ENCODE measurements at places on chromosomes 6 and 20.

GRCh38 chr6:13841936-13842335 is 27.6 kb upstream of the MCUR1 start:
- DNase-seq = no peak

DNA sequence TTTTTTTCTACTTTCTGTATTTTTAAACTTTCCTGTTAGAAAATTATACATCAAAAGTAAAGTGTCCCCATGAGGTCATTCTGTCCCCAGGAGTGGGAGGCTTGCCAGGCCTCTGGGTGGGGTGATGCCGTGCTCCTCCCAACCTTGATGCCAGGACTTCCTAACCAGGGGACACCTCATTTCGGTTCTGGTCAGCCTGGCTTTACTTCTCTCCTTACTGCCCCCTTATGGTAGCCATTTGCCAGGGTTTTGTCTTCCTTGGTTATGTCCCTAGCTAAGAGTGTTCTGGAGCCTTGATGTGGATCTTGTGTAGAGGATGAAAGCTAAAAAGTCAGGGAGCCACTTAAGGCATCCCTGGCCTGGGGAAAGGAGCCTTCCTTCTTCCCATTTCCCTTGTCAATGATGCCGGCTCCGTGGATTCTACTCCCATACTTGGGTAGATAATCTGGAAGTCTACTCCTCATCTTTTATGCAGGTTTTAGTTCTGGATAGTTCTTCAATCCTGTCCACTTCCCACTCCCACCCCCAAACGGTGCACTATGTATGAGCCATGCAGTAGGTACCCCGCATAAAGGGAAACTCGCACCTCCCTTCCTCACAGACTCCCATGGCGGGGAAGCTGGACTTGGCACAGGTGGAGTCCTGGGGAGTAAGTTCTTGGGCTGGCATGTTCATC is 164.1 kb upstream of the SALL4 start:
- DNase-seq = no peak

- no peak for DNase-seq
Measured at GRCh38 chr20:51036827-51037531, 14.1 kb upstream of the KCNG1 start.

- DNase-seq = no peak
Measured at GRCh38 chr6:46918806-46919205, 2.9 kb downstream of the ADGRF5 start.

DNA sequence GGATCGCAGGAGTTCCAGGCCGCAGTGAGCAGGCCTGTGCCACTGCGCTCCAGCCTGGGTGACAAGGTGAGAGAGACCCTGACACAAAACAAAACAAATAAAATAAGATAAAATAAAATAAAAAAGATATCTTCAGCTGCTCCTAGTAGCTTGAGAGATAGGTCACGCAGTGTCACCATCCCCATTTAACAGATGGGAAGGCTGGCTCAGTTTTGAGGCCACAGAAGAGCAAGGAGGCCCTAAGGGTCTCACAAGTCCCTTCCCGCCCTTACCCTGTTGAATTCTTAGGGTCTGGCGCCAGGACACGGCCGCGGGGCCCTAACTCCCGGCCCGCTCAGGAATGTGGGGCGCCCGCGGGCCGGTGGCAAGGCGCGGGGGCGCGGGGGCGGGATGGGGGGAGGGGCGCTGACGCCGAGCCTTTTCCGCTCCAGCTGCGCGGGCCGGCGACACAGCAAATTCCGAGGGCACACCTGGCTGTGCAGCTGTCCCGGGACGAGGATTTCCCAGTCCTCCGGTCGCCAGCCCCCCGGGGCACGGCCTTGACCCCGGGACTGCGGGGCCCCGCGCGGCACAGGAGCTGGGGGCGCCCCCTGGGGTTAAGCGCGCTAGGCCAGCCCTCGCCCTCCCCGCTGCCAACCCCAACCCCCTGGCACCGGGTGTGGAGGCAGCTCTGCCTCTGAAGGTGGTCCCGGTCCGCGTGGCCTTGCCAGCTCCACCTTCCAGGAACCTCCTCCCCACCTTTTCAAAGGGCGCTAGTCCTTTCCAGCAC is 10.3 kb upstream of the R3HDML start:
- no peak for DNase-seq

DNA sequence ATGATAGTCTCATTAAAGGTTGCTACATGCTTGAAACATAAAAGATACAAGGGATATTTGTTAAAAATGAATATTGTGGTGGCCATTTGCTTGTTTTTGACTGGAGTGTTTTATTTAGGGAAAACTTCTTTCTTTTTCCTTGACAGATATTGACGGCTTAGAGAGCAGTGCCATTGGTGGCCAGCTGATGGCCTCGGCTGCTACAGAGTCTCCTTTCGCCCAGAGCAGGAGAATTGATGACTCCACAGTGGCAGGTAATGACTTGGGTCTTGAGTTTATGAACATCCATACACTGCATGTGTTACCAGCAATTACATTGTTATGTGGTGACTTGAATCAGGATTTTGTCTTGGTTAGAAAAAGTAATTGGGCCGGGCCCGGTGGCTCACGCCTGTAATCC is 67.5 kb upstream of the PBOV1 start:
- no peak for DNase-seq

DNA sequence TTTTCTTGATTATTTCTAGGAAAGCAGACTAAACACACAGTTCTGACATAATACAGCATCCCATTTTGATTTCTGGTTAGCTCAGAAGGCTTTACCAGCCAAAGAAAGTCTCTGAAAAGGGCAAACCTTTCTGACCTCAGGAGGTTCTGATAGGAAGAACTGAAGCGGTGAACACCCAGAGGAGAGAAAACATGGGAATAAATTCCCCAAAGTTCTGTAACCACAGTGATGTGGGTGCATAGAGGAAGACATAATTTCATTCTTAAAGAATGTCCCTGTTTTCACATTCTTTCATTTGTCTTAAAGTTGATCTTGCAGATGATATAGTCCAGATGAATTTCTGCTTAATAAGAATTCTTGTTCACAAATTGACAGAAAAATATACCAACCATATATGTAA is 60.3 kb downstream of the RSPO3 start:
- DNase-seq = no peak

DNA sequence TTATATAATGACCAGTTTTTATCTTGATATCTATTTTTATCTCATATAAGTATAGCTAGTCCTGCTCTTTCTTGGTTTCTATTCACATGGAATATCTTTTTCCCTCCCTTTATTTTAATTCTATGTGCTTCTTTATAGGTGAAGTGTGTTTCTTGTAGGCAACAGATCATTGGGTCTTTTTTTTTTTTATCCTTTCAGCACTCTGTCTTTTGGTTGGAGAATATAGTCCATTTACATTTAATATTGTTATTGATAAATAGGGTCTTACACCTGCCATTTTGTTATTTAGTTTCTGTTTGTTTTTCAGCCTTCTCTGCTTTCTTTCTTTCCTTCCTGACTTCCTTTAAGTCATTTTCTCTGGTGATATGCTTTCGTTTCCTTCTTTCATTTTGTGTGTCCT is 22.2 kb upstream of the LAMA2 start:
- no peak for DNase-seq

GRCh38 chr6:110390404-110390803 is 25.0 kb downstream of the DDO start:
- no peak for DNase-seq

DNA sequence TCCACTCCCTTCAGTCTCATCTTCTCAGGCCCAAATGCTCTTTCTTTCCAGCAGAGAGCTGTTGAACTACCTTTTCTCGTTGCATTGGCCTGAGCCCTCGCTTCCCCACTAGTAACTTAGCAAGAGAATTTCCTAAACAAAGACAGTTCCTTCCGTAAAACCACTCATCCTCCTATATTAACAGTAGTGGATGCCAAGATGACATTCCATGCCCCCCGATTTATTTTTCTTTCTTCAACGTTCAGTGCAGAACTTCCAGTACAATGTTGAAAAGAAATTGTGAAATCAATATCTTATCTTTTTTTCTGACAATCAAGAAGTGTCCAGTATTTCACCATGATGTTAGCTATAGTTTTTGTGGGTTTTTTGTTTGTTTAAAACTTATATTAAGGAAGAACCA is 45.8 kb downstream of the SOX4 start:
- no peak for DNase-seq

- no peak for DNase-seq
Measured at GRCh38 chr6:150880336-150880735, 14.8 kb downstream of the MTHFD1L start.

DNA sequence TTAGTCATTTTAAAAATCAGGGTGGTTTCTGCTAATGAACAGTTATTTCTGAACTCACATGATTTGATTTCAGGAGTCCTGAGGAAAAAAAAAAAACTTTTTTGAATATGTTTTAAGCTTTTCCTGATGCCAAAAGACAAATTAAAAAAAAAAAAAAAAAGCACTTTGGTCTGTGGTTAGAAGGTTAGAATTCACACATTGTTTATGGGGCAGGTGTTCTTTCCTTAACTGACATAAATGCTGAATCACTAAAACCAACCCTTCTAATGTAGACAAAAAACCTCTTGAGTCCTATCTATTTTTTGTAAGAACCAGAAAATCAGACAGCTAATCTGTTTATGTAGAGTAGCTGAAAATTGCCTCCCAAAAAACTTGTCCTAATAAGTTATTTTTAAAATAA is 20.4 kb downstream of the THEMIS start:
- no peak for DNase-seq

DNA sequence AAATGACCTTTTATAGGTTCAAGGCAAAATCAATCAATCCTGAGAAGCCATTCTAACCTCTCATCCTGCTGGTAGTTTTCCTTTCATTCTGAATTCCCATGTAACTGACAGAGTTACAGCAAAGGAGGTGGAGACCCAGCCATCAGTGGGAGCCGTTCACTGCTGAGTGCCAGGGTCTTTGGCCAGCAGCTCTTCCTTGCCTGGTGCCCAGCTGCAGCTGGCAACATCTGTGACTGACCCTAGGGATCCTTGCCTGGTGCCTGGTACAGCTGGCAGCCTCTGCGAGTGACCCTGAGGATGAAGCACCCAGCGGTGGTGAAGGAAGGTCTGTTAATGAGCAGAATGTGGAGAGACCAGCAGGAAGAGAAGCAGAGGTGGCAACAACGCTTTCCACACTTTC is 314.6 kb downstream of the THBS2 start:
- no peak for DNase-seq

GRCh38 chr20:3764659-3765058 is 2.9 kb downstream of the ADISSP start:
- DNase-seq = no peak

GRCh38 chr6:143689852-143690251 is 12.1 kb downstream of the PHACTR2 start:
- no peak for DNase-seq

- DNase-seq = no peak
Measured at GRCh38 chr6:11830520-11830919, 51.9 kb upstream of the ADTRP start.

- DNase-seq = no peak
Measured at GRCh38 chr6:13435477-13436246, 51.7 kb downstream of the GFOD1 start.

DNA sequence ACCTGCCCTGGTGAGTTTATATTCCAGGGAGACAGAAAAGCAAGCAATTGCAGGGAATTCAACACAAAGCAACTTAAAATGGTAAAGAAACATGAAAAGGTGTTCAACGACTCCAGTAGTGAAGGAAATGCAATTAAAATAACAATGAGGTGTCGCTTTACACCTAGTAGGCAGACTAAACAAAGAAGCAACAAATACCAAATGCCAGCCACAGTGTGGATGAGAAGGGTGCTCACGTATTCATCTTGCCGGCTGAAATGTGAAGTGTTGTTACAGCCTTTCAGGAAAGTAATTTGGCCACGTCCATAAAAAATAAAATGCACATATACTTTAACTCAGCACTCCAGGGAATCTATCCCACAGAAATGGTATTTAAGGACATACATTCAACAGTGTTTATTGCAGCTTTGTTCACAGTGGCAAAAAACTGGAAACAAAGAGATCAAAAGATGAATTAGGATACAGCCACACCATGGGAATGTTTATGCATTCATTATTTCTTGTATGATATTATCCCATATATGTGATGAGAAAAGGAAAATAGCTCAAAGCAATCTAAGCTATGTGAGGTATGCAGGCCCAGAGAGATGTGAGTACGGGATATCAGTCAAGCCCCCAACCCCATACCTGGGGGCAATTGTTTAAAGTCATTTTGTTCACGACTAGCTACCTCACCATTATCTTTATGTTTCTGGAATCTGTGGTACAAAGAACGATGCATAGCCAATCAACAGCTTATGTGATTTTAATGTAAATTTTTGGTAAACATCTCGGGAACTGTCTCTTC is 266.0 kb upstream of the SOX4 start:
- no peak for DNase-seq

DNA sequence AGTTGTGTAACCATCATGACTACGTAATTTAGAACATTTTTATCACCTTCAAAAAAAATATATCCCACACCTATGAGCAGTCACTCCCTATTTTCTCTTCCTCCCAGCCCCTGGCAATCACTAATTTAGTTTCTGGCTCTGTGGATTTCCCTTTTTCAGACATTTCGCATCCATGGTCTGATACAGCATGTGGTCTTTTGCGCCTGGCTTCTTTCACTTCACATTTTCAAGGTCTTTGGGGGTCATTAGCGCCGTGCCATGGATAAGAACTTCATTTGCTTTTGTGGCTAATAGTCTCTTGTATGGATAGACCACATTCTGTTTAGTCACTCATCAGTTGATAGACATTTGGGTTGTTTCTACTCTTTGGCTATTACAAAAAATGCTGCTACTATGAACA is 44.9 kb upstream of the DUSP22 start:
- no peak for DNase-seq

DNA sequence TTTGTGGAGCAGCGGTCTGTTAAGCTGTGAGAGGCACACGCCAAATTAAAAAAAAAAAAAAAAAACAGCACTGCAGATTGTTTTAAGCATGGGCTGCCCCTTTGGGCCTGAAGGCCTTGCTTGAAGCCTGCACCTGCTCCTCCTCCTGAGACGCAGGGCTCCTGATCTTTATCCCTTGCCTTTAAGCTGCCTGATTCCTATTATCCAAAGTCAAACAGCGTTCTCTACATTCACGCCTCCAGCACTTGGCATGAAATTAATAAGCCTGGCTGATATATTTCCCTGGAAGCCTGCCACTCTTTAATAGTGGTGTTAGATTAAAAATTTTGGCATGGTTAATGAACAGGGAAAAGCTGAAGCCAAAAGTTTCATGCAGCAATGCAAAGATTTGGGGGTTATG is 163.9 kb downstream of the FAXC start:
- no peak for DNase-seq

GRCh38 chr6:15382089-15382488 is 136.2 kb downstream of the JARID2 start:
- no peak for DNase-seq

GRCh38 chr6:2659381-2659780 is 91.3 kb downstream of the MYLK4 start:
- DNase-seq = no peak

GRCh38 chr20:64255361-64256281 is at the start of gene PCMTD2:
TSS of gene PCMTD2 (plus strand) at chr20:64255748. CDS start at chr20:64259966, 4,218 bp downstream.
- peak; percentile 88 for DNase-seq

DNA sequence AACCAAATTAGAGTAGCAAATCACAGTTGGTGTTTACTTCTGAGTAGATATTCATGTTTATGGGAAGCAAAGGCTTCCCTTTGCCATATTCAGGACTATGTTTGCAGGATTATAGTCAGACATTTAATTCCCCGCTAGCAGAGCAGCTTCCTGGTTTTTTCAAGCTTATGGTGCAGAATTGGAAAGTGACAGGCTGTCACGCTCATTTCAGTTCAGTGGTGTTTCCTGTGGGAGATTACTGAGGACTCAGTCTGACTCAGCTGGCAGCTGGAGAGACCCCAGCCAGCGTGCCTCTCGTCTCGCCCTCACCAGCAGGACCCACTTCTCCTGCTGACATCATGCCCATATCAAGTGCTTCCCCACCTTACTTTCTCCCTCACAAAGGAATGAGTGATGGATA is 85.1 kb downstream of the LYRM2 start:
- no peak for DNase-seq

GRCh38 chr6:165721356-165721755 is 58.3 kb upstream of the PDE10A start:
- DNase-seq = no peak

All from activated T-cell treated with anti-CD3 and anti-CD28 coated beads for 48 hours (primary cell).